ENCODE measurements at places on chromosomes 11 and 22.
A peak's percentile ranks its signal among the peaks of the same experiment; 100 is the strongest.

- DNase-seq = no peak
Measured at GRCh38 chr22:17077255-17077654, 7.5 kb upstream of the IL17RA start.

DNA sequence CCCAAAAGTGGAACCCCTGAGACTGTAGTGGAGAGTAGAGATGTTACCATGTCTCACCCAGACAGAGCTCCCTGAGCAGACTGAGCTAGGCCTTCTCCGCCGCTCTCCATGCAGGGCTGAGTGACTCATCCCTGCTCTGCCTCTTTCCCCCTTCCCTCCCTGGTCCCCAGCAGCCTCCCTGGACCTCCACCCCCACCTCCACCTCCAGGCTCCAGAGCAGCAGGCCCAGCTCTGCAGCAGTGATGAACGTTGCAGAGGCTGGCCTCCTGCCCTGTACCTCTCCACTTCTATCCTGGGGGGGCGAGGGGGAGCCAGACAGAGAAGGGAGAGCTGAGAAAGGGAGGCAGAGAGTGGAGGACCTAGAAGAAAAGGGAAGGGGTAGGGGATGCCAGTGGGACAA, 19.3 kb upstream of the ARAP1 start:
- DNase-seq = no peak

DNA sequence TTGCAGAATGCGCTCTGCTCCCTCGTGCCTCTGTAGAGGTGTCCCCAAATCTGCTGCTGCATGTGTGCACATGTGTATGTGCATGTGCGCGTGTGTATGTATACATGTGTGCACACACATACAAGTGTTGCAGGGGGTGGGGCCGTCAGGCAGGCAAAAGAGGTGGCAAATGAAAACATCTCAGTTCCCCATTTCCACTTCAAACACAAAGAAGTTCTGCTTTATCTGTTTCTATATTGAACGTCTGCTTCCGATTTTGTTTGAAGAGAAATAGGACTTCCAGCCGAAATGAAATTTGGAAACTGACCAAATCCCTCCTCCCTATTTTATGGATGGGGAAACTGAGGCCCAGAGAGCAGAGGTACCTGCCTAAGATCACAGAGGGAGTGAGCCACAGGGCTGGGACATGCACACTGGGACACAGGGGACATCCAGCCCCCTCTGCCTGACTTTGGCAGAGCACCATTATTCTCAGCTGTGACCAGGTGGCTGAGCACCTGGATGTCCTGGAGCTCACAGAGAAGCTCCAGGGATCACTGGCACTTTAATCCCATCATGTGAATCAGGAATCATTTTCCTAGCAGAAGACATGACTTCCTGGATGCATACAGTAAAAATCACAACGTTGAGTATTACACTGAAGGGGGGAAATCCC, 41.2 kb upstream of the ALX4 start:
- DNase-seq = no peak

- no peak for DNase-seq
Measured at GRCh38 chr22:45880091-45880715, 96.8 kb downstream of the WNT7B start.

DNA sequence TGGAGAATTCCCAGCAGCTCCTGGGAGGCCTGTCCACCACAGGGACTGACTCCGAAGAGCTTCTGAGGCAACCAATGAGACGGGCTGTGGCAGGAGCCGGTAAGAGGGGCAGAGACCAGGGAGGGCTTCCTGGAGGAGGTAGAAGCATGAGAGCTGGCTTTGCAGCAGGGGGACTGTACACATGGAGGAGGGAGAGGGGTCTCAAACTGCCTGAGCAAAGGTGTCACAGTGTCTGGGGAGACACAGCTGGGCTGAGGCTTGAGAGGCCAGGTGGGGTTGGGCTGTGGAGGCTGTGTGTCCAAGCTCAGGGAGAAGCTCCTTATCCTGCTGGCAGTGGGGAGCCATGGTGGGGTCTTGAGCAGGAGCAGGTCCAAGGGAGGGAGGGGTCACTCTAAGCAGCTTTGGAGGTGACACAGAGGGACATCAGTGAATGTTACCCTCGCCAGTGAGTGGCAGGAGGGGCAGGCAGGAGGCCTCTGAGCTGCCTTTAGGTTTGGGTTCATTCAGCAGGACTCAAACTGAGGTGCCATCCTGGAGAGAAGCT, 4.6 kb upstream of the RHOD start:
- no peak for DNase-seq

- no peak for DNase-seq
Measured at GRCh38 chr11:73114835-73115220, 27.3 kb downstream of the FCHSD2 start.

- no peak for DNase-seq
Measured at GRCh38 chr11:65380460-65381119, 1.9 kb downstream of the SLC25A45 start.

- DNase-seq = no peak
Measured at GRCh38 chr11:17004486-17005148, 9.6 kb downstream of the PLEKHA7 start.

GRCh38 chr22:25728071-25728470, 13.9 kb upstream of the MYO18B start:
- DNase-seq = no peak

DNA sequence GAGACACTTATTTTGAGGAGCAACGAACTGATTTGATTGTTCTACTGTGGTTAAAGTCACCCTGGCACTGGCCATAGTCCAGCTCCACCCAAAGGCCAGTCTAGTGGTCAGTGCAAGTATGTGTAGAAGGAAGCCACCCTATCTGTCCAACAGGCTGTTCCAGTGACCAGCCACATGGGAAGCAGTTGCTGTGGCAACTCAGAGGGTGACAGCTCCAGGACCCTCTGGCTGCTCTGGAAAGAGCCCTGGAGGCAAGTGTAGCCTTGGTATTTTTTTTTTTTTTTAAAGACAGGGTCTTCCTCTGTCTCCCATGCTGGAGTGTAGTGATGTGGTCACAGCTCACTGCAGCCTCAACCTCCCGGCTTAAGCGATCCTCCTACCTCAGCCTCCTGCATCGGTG, 27.8 kb downstream of the LMO1 start:
- DNase-seq = no peak

DNA sequence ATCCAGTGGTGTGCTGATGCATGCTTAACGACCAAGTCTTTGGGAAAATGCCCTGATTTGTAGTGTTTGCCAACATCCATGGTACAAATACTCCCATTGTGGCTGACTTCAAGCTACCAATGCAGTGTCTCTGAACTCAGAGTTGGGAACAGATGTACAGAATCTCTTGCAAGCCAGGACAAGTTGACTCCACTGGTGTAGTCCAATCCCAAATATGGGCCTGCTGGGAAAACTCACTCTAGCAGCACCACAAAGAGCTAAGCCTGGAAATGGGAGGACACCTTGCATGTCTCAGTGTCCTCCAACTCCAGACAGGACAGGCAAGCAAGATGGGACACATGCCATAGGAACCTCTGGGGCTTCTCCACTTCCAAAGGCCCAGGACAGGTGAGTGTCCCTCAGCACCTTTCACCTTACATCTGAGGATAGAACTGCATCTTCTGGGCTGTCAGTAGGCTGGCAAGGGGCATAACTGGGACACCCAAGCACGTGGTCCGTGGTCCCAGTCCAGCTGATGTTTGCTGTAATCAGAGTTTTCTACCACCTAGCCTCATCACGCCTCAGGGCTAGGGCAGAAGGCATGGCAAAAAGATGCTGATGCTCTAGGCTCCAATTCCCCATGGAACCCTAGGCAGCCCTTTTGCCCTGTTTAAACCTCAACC, 6.5 kb downstream of the LMO1 start:
- DNase-seq = no peak

DNA sequence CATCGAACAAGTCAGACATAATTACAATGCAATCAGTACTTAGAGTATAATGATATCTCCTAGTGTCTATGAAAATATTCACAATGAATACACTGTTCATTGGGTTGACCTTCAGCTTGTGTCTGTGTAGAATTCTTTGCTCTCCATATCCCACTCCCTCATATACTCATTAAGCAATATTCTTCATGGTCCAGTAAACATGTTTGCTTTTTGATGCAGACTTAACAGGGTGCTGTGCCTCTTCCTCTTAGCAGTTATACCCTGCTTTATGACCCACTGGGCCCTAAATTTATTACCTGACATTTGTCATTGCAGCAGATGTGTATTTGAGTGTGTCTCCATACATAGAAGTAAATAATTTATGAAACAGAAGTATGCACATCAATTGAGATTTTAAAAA, 352.5 kb upstream of the CCDC179 start:
- DNase-seq = no peak

- DNase-seq = no peak
Measured at GRCh38 chr11:95487391-95487790, 256.4 kb upstream of the SESN3 start.

DNA sequence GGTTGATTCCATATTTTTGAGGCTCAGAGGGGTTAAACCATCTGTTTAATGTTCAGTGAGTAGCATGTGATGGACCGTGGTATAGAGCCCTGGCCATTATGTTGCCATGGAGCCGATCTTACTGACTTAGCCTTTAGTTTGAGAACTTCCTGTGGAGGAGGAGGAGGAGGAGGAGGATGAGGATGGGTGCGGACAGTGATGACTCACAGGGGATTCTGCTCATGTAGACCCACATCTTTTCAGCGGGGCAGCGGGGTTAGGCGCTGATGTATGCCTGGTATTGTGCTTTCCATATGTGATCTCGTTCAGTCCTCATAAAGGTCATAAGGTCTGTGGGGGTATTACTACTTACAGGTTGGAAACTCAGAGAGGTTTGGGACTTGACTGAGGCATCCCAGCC, 13.9 kb downstream of the STX3 start:
- no peak for DNase-seq

DNA sequence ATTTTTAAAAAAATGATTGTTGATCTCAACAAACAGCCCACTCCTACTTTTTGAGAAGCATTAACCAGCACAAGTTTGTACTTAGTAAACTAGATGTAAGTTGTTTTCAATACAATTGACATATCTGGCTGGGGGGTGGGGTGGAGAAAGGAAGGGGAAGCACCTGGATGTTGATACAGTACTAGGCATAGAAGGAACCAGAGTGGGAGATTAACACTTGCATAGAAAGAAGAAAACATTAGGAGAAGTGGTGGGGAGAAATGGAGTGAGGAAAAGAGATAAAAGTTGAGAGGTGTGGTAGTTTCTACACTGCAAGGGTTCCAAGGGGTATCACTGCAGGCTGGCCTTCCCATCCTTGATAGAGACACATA, 10.6 kb upstream of the GAB2 start:
- DNase-seq = no peak

DNA sequence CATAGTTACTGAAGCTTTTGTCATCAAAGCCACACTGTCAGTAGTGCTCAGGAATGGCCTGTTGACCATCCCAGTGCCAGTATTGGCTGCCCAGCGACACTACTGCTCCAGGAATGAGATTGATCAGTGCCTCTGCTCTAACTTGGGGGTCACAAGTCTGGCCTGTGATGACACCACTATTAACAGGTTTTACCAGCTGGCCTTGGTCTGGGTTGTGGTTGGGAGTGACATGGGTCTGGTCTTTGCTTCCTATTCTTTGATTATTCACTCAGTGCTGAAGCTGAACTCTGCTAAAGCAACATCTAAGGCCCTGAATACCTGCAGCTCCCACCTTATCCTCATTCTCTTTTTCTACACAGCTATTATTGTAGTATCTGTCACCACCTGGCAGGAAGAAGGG, 21.5 kb downstream of the OR56B4 start:
- no peak for DNase-seq

- DNase-seq = no peak
Measured at GRCh38 chr11:96397863-96398262, 8.1 kb downstream of the JRKL start.

DNA sequence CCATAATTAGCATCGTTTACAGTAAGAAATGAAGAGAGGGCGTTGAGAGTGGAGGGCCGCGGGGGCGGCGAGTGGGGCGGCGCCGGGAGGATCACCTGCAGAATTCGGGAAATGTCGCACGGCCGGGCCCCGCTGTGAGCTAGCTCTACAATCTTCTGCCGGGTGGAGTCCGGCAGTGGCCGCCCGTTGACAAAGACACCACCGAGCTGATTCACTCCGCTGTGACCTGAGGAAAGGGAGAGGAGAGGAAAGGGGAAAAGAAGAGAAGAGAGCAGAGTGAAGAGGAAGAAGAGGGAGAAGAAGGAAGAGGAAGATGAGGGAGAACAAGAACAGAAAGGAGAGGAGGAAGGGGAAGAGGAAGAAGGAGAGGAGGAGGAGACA, 8.5 kb downstream of the PAX6 start:
- no peak for DNase-seq

- no peak for DNase-seq
Measured at GRCh38 chr11:67252831-67253239, 13.4 kb upstream of the GRK2 start.

DNA sequence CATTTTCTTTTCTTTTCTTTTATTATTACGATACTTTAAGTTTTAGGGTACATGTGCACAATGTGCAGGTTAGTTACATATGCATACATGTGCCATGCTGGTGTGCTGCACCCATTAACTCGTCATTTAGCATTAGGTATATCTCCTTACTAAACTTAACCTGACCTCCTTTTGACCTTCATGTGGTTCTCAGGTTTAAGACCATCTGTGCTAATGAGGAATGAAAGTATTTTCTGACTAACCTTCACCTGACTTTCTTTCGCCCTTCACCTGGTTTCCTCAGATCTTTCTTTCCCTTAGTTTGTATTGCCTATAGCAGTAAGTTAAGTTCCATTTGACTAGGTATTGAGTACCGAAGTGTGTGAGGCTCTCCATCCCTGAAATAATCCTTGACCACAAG, 6.5 kb downstream of the EXPH5 start:
- DNase-seq = no peak

GRCh38 chr22:38868286-38868721, 3.7 kb downstream of the CBX6 start:
- peak; percentile 76 for DNase-seq

- DNase-seq = peak; percentile 28
Measured at GRCh38 chr11:133733631-133734030, 111.7 kb downstream of the SPATA19 start.

- no peak for DNase-seq
Measured at GRCh38 chr11:126497581-126498122, 142.2 kb downstream of the ST3GAL4 start.

DNA sequence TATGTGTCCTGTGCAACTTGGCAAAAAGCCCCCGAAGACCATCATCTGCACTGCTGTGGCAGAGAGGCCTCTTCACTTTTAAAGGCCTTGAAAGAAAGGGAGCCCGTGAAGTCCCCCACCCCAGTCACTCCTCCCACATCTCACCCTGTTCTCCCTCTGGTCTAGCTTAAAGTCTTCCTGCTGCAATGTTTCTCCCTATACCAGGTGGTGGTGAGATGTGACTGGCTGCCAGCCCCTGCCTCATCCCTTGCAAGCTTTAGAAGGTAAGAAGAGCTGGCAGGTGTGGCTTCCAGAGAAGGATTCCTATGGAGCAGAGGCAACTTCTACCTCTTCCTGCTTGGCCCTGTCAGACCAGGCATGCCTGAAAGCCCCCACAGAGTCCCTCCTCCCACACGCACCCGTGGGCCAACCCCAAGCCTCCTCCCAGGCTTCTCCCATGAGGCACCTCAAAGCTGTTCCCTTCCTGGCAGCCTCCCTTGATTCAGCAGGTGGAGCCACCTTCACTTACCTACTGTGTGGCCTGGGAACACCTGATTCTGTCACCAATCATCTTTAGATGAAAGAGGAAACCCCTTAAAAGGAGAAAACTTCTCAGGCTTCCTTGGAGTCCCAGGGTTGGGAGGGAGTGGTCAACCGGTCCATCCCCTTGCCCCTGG, 4.0 kb upstream of the TRIM29 start:
- peak; percentile 85 for DNase-seq

GRCh38 chr11:12756454-12756806, 82.2 kb downstream of the TEAD1 start:
- no peak for DNase-seq

GRCh38 chr11:44606472-44606871, 41.0 kb downstream of the CD82 start:
- DNase-seq = no peak
